ENCODE measurements at places on chromosomes 3 and 15.
A peak's percentile ranks its signal among the peaks of the same experiment; 100 is the strongest.

- no peak for DNase-seq
Observed at GRCh38 chr15:36080759-36081158, 498.7 kb upstream of the CDIN1 start.

DNA sequence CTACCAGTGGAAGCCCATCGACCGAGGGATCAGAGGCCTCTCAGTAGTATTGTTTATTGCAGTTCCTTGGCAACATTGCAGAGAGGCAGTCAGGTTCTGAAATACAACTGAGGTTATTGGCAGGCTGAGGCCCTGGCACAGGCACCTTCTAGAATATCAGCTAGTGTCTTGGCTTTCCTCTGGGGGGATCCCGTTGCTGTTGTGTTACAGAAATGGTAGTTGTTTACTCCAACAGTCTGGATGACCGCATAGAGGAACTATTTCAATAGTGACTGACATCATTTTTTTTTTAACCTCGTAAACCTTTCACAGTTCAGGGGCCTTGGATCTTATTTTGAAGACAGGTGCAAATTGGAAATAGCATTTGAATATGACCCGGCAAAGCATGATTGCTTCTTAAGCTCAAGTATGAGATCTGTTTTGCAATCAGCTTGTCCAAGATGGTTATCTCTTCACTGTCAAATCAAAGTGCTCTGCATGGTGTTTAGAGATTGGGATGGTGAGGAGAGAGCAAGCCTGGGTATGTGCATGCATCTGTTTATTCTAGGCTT, 63.9 kb downstream of the PGPEP1L start:
- no peak for DNase-seq

GRCh38 chr15:45829336-45830153, 194.7 kb downstream of the SQOR start:
- peak; percentile 7 for DNase-seq

DNA sequence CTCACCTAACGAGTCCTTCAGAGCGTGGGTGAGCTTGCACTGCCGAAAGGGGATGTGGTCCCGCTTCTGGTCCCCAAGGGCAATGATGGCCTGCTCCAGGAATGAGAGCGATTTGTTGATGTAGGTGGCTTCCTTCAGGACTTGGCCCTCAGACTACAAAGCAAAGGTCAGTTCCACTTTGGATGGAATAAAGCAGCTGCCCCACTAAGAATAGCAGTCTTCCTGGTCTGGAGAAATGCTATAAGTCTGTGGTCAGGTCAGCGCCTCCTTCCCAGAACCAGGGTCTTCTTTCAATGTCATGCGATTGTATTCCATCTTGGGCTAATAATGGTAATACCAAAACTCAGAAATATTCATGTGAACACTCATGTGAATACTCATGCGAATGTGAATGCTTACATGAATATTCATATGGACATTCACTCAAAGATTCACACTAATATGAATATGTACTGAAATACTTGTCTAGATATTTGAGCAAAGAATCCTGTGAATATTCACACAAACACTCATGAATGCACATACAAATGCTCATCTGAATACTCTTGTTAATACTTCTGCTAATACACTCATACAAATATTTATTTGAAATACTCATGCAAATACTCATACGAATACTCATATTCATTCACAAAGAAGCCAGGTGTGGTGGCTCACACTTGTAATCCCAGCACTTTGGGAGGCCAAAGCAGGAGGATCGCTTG, 16.7 kb downstream of the KIF9 start:
- no peak for DNase-seq

GRCh38 chr3:57783186-57784088, 27.3 kb downstream of the SLMAP start:
- no peak for DNase-seq

- DNase-seq = peak; percentile 68
Observed at GRCh38 chr3:133472242-133472641, 72.4 kb downstream of the BFSP2 start.

GRCh38 chr3:160027541-160028195, 39.0 kb downstream of the IL12A start:
- DNase-seq = peak; percentile 18

Data from NCI-H510A (cell line).